Prostate gland (tissue), 2 donors: ENCODE measurements at places on chromosomes 11 and 22. TPM values are rescaled to one million over a fixed set of nuclear protein-coding genes. Genes with fewer than 3 reads are reported as not detected.

Gene TREH
- total RNA-seq, result 2.4 TPM

DNA sequence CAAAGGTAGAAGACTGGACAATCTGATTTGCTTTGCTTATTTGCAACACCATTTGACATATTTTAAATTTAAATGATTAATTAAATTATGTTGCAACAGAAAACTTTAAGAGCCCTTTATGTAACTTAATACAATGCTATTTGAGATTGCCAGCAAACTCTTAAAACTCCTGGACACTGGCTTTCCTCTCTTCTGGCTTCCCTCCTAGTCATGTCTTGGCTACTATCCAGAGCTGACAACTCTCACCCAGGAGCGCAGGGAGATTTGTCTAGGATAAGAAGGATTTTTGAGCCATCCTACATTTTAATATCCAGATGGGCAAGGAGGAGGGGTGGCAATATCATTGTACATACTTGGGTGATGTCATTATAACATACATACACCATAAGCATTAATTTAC, 134.3 kb downstream of the ELP4 start:
- DNase-seq, result no peak

DNA sequence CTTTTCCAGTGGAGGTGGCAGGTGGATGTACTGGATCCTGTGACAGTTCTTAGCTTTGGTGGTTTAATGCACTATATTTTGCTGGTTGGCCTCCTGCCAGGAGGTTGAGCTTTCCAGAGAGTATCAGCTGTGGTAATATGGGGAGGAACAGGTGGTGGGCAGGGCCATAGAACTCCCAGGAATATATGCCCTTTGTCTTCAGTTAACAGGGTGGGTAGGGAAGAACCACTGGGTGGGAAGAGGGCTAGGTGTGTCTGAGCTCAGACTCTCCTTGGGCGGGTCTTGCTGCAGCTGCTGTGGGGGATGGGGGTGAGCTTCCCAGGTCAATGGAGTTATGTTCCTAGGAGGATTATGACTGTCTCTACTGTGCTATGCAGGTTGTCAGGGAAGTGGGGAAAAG, 203.8 kb downstream of the DLG2 start:
- DNase-seq, result no peak

- DNase-seq, result peak; percentile 91
Observed at GRCh38 chr11:125952973-125953372, 7.1 kb downstream of the VSIG10L2 start.

Gene NEFH
- total RNA-seq, result 149 TPM

DNA sequence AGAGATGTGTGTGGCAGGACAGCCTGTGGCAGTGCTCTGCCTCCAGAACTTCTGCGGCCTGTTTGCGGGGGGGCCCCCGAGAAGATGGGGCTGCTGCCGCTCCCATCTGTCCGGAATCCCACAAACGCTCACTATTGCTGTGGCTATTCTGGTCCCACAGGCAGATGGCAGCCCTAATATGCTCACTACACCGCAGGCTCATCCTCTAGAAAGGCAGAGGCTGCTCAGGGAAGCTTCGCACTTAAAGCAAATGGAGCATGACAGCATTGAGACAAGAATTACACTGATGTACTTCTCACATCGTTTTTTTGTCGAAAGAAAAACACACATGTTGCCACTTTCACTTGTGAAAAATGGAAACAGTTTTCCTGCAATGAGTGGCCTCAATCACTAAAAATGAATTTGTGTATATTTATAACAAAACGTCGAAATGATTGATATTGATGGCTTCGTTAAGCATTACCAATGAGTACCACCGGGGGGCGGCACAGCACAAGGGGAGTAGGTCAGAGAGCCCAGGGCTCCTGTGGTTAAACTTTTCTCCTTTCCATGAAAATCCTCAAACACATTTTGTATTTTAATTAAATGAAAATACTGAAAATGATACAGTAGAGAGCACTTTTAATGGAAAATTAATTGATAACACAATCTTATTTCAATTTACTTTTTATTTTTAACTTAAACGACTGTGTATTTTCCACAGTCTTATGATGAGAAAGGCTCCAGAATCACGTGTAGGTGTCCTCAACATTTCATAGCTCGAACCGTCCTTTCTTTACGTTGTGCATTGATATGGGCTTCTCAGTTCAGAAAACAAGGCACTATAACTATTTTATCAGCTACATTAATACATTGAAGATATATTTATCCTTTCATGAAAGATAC, 69.1 kb downstream of the CTTN start:
- peak; percentile 50 for DNase-seq

Gene TPH1
- total RNA-seq, result 3.6 TPM

GRCh38 chr22:47057916-47058585, 295.6 kb downstream of the TBC1D22A start:
- no peak for DNase-seq

- DNase-seq, result no peak
Observed at GRCh38 chr11:12906501-12906900, 102.6 kb upstream of the RASSF10 start.

DNA sequence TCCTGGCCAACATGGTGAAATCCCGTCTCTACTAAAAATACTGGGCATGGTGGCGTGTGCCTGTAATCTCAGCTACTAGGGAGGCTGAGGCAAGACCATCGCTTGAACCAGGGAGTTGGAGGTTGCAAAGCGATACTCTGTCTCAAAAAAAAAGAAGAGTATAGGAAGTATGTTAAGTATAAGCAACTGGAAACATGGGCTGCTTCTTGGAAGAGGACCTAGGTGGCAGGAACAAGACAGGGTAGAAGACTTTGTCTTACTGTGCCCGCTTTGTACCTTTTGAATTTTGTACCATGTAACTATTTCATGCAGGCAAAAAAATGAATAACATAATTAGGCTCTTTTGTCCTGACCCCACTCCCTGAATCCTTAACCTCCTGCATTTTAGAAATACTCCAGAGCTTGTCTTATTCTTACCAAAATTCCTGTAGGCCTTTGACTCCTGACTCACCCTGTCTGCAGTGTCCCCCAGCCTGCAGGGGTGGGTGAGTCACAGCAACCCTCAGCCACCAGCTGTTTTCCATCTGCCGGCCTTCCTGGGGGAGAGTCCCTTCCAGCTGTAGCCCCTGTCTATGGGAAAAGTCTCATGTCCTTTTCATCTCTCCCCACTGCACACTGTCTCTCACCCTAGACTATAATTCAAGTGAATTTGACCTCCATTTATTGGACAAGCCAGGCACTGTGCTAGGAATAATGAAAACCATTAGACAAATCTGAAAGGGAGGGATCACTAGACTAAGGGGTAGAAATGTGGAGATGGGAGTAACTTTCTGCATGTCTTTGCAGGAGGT, 41.8 kb downstream of the TXN2 start:
- no peak for DNase-seq

Gene NDUFC2
- total RNA-seq, result 119 TPM

Gene OR52H1
- 0.57 TPM for total RNA-seq

Gene NRXN2
- total RNA-seq, result 26.8 TPM

DNA sequence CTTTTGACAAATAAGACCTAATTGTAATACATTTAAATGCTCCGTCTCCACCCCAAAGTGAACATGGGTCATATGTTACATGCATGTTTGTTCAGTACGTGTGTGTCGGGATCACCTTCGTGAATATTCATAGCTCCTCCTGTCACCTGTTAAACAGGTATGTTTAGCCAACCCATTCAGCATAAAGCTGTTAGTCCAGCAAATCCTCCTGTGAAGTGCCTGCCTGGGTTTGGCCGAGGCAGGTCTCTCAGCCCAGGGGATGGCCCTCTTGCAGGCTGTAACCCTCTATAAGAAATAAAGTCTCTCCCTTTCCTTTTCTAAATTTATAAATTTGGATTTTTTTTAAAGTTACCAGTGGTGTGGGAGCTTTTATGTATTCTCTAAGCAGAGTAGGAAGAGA, 38.9 kb upstream of the NTM start:
- no peak for DNase-seq

Gene PNPLA3
- 0.28 TPM for total RNA-seq

Gene KRTAP5-9
- total RNA-seq, result 2.2 TPM

Gene BBOX1
- total RNA-seq, result not detected

- no peak for DNase-seq
Observed at GRCh38 chr11:126628790-126629621, 273.5 kb downstream of the ST3GAL4 start.

- DNase-seq, result no peak
Observed at GRCh38 chr11:77074626-77075221, 8.0 kb downstream of the CAPN5 start.

Gene PIWIL4
- 17.2 TPM for total RNA-seq

GRCh38 chr11:120668537-120668936, 157.0 kb downstream of the GRIK4 start:
- no peak for DNase-seq

GRCh38 chr11:121688055-121688491, 235.3 kb upstream of the SORL1-AS1 start:
- DNase-seq, result no peak

DNA sequence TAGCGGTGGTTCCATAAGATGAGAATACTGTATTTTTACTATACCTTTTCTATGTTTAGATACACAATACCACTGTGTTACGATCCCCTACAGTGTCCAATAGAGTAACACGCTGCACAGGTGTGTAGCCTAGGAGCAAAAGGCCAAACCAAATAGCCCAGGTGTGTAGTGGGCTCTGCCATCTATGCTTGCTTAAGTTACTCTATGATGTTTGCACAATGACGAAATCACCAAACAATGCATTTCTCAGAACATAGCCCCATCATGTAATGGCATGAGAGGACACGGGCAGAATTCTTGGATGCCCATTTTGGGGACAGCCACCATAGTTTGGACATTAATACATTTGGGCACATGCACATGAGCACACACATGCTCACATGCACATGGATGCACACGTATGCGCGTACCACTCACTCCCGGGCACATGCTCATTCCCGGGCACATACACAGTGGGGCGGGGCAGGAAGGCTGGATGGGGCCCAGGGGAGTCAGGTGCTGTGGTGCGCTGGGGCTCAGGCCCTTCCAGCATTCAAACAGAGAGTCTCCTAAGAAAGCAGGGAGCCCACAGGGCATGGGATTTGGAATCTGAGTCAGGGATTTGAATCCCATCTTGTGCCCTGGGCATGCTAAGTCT, 51.1 kb downstream of the RTN4R start:
- no peak for DNase-seq

Gene SYTL2
- 52.2 TPM for total RNA-seq

- no peak for DNase-seq
Observed at GRCh38 chr11:119991669-119992068, 146.2 kb downstream of the TRIM29 start.
